EH (cell line): ENCODE measurements at places on chromosomes 11 and 22.

- DNase-seq, result peak; percentile 30
These were observed 39.4 kb upstream of the CEP295 start for GRCh38 chr11:93622043-93622442.

- DNase-seq, result peak; percentile 30
These were observed 28.1 kb downstream of the IGSF9B start for GRCh38 chr11:133928628-133929059.

DNA sequence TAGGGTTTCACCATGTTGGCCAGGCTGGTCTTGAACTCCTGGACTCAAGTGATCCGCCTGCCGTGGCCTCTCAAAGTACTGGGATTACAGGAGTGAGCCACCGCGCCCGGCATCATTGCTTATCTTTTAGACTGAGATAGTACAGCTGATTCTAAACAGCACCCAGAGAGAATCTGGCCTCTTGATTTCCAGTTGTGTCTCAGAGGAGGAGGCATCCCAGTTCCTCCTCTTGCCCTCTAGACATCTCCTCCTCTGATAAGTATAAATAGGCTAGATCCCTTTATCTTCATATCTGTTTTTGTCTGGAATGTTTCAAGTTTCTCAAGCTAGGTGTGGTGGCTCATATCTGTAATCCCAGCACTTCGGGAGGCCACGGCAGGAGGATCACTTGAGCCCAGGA, 7.0 kb downstream of the MARK2 start:
- DNase-seq, result no peak

DNA sequence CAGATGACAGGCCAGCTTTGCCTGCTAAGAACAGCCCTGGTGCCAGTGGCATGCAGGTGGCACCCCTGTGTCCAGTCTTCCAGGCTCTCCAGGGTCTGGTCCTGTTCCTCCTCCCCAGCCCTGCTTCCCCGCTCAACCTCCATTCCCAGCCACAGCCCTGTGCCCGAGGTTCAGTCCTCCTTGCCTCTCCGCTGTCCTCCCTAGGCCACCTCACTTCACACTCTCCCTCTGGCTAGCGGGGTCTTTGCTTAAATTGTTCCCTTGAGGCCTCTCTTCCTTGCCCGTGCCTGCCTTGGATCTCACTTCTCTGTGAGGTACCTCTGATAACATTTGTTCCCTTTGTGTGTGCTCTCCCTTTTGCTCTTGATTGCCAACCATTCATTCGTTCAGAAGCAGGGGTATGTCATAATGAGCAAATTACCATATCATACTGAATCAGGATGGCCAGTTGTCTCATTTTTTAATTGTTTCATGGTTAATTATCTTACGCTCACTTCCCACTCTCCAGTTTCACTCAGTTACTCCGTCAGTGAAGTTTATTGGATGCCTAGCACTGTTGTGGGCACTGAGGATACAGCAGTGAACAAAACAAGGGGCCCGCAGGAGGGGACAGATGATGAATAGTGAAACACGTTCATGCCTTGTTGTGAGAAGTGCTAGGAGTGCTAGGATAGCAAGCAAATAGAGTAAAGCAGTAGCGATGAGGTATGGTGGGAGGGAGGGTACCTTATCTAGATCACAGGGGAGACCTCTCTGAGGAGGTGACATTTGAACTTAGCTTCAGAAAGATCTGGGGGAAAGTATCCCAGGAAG, 7.4 kb downstream of the BMAL1 start:
- DNase-seq, result no peak
